Endothelial cell (in vitro differentiated cells): ENCODE measurements at places on chromosomes 6 and 20.

DNA sequence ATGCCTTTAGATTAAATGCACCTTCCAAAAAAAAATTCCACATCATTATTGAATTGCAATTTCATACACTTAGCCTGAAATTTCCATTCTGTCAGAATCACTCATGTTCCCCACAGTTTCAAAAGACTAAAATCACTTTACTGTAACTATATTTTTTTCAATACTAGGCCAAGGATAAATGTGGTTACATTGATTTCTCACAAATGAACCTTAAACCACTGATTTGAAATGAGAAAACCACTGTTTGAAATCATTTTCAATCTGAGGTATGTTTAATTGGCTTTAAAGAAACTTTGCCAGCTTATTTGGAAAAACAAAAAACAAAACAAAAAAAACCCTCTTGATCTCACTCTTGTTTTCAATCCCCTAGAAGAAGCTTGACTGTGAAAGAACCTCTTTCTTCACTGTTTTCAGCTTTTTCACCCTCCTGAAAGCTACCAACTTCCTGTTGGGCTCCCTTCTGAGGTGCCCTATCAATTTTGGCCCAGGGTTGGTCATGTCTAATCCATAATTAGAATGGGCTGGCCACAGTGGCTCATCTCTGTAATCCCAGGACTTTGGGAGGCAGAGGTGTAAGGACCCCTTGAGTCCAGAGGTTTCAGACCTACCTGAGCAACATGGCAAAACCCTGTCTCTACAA is 242.5 kb downstream of the ADGRG6 start:
- DNase-seq = no peak

GRCh38 chr6:87941556-87942358 is 105.9 kb upstream of the SPACA1 start:
- no peak for DNase-seq

- no peak for DNase-seq
These were observed 5.1 kb downstream of the SNTA1 start for GRCh38 chr20:33438481-33438880.

- no peak for DNase-seq
These were observed 30.7 kb upstream of the NT5E start for GRCh38 chr6:85419046-85419759.

DNA sequence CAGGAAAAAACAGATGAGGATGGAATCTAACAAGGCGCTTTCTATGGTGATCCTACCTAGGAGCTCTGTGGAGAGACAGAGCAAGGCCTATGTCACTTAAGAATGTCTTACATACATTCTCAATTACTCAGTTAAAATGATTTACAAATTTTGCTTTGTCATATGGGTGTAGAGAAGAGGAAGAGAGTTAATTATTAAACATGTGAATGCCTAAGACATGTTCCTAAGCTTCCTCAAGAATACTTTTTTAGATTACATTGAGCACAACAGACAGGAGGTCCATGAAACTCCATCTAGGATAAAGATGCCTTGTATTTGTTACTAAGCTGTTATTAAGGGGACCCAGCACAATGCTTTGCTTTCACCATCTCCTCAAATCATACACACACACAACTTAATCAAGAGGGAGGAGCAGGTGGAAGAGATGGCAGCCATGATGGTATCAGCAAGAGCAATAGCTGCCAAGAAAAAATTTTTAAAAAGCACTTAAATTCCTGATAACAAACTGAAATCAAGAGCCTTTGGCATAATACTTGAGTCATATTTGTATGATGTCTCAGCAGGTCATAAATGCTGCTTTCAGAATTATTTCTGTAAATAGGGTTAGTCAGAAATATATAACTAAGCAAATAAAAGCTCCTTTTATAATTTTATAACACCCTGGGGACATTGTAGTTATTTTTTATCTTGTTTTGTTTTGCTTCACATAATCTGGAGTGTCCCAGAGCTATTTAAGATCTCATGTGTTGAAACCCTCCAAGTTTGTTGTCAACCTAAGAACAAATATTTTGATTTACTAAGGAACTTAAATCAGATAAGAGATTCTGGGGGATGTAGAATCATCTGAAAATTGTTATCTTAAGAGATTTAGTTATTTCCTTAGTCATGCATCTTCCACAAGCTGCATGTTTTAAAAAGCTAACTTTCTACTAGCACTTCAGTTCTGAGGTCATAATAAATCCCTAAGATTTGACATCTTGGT is 70.0 kb upstream of the CD2AP start:
- no peak for DNase-seq

DNA sequence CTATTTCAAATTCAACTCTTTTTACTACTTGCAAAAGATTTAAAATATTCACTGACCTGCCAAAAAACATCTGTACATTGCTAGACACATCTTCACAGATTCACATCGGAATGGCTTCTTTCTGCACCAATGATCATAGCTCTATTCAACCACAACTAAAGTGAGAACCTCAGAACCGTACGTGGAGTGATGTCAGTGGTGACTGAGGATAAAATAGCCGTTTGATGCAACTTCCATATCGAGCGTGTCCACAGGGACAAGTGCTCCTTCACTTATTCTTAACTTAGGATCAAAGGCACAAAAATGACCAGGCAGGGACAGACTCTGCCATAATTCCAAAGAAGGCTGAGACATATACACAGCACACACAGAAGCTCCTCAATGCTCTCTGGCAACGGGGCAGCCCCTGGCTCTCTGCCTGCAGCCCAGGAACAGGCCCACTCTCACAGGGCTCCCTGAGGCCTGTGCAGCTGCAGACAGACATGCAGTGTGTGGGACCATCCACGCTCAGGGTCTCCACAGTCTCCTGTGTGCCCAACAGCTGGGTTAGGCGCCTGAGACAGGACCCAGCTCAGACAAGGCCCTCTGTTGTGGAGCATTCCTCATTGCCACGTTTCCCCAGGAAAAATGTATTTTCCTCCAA is 22.8 kb downstream of the FYN start:
- DNase-seq = no peak

- no peak for DNase-seq
These were observed 401.6 kb upstream of the RUNX2 start for GRCh38 chr6:44926556-44926955.

GRCh38 chr20:35003211-35004031 is 47.8 kb downstream of the MYH7B start:
- DNase-seq = no peak

DNA sequence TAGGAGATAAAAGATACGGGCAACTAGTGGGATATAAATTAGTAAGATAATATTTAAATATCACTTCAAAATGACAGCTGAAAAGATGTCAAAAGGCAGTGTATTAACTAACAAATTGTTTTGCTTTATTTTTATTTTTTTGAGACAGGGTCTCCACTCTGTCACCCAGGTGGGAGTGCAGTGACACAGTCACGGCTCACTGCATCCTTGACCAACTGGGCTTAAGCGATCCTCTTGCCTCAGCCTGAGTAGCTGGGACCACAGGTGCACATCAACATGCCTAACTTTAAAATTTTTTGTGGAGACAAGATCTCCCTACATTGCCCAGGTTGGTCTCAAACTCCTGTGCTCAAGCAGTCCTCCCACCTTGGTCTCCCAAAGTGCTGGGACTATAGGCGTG is 5.9 kb downstream of the ZNF292 start:
- no peak for DNase-seq

- no peak for DNase-seq
These were observed 31.3 kb downstream of the KCNK5 start for GRCh38 chr6:39197922-39198500.
